ENCODE measurements at places on chromosomes 11 and 22.
A peak's percentile ranks its signal among the peaks of the same experiment; 100 is the strongest.

- peak; percentile 30 for DNase-seq
These were observed 43.9 kb downstream of the ADM start for GRCh38 chr11:10348650-10349280.

GRCh38 chr11:23948851-23949250 lies 548.0 kb upstream of the LUZP2 start:
- DNase-seq = no peak

GRCh38 chr11:77865805-77866204 lies 44.9 kb downstream of the AAMDC start:
- no peak for DNase-seq

- DNase-seq = no peak
These were observed 202.6 kb downstream of the AASDHPPT start for GRCh38 chr11:106280036-106280435.

- DNase-seq = no peak
These were observed 22.2 kb downstream of the CTTN start for GRCh38 chr11:70420496-70420895.

- DNase-seq = peak; percentile 97
These were observed 129.1 kb downstream of the EHF start for GRCh38 chr11:34749666-34750659.

- DNase-seq = no peak
These were observed 284 bp downstream of the CCS start for GRCh38 chr11:66593303-66593635.

DNA sequence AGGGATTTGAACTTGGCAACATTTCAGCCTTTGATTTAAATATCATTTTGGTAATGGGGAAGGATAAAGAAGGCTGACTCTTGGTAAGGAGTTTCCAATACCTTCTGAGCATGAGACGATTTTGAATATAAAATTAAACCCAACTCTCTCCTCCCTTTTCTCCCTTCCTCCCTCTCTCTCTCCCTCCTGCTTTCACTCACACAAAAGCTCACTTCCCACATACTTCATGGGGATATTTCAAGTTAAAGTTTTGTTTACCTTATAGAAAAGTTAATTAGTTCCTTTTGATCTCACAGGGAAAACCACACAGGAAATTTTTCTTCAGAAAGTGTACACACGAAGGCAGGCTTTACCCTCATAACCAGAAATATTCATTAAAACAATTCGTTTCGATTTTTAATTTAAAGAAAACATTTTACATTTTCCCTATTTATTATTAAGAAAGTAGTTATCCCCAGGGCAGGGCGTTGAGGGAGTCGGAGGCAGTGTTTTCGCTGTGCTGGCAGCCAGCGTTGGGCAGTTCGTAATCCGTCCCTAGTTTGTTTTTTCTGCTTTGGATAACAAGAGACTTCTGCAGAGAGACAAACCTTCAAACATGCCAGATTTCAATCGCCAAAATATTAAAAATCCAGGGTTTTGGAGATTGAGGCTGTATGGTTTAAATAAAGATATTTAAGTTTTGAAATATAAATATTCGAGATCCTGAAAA lies 25.3 kb upstream of the ALX4 start:
- no peak for DNase-seq

DNA sequence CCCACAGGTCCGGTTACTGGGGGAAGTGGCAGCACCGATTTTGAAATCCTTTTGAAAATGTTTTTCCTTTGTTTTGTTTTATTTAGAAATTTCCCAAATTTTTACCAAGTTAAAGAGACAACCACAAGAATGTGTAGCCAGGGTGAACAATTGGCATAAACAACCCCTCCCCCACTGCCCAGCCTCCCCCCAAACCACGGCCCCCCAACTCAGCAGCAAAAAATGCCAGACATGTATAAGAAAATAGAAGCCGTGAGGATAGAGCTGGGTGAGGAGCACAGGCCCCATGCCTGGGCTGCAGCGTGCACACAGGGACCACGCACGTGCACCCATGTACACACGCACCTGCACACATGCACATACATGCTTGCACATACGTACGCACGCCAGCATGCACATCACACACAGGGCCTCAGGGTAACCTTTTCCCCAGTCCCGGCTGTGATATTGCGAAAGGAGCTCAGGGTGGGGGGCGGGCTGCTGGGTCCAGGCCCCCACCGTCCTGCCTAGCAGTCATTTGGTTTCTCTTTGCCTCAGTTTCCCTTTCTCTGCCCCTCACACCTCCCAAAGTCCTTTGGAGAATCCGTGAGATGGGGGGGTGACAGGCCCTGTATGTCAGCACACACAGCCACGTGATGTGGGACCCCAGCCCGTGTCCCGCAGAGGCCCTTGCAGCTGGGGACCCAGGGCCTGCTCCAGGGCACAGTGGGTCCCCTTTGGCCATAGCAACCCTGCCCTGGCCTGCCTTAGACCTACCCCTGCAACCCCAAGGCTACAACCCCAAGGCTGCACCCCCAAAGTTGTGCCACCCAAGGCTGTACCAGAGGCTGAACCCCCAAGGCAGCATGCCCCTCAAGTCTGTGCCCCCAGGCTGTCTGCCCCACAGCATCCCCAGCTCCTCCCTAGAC lies 42.9 kb downstream of the IGF2 start:
- DNase-seq = peak; percentile 31

- no peak for DNase-seq
These were observed 37.5 kb downstream of the TNRC6B start for GRCh38 chr22:40215266-40215665.

DNA sequence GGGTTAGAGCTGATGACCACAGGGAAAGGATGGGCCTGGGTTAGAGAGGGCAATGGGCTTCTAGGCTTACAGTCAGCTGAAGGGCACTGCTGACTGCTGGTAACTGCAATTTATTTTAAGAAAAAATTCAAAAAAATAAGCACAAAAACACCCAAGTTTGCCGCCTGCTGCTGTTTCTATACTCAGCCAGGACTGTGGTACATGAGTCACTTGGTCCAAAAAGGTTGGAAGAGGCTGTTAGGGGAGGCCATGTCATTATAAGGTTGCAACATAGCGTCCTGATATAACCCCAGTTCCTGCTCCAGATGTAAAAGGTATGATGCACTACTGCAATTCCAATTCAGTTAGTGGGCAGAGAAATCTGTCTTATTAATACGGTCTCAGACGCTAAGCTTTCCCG lies 98.9 kb downstream of the ETS1 start:
- DNase-seq = peak; percentile 94

- peak; percentile 79 for DNase-seq
These were observed 10.1 kb downstream of the CHST1 start for GRCh38 chr11:45655347-45655756.

Measured in fibroblast of pulmonary artery (primary cell).